ENCODE measurements at places on chromosomes 4 and X.

GRCh38 chrX:69362354-69362753 lies 141.8 kb upstream of the NALF2 start:
- DNase-seq: no peak

- DNase-seq: no peak
These were observed 152.5 kb upstream of the PJA1 start for GRCh38 chrX:69317721-69318120.

GRCh38 chrX:150897421-150898320 lies 797 bp downstream of the CD99L2 start:
- DNase-seq: peak; percentile 6

- DNase-seq: no peak
These were observed 33.2 kb downstream of the STAG2 start for GRCh38 chrX:123994730-123995129.

DNA sequence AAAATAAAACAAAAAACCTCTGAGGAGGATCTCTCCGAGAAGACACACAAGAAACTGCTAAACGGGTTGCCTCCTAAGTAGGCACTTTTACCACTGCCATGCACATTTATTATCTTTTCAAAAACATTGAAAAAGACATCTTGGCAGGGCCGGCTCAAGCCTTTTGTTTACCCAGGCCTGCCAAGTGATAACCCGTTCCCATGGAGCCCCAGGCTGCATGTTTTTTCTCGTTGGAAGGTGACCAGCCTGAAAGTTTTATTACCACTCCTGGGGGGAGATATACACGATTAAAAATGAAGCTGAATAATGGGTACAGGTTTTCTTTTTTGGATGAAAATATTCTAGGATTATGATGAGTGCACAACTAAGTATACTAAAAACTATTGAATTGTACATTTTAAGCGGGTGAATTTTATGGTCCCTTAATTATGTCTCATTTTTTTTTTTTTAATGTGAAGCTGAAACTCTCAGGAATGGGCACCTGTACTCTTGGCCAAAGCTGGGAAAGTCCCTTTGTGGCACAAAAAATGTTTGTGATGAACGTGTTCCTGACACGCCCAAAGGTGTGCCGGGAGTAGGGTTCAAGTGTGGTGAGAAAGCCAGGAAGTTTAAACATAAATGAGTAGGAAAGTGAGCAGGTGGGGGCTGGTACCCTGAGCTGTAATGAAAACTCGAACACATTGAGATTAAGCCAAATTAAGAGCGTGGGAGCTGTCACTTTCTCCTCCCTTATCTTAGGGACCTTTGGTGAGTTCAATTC lies 1.5 kb upstream of the MAP7D2 start:
- no peak for DNase-seq

GRCh38 chrX:107683124-107683895 lies 55.0 kb downstream of the PRPS1 start:
- no peak for DNase-seq

GRCh38 chr4:94507708-94508107 lies 56.0 kb downstream of the PDLIM5 start:
- DNase-seq: peak; percentile 91

GRCh38 chrX:108437349-108438109 lies 693 bp downstream of the COL4A6 start:
- DNase-seq: no peak

DNA sequence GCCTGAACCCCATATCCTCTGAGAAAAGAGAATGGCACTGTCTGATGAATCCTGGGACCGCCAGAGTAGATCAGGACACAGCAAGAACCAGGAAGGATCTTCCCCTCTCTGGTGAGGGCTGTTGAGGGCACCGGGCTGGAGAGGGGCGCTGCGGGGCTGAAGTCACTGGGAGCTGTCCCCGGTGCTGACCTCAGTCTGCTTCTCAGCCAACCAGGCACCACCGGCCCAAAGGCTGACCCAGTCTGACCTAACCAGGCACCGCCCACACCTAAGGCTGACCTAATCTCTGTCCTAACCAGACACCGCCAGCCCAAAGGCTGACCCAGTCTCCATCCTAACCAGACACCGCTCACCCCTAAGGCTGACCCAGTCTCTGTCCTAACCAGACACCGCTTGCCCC lies 82.8 kb downstream of the CPZ start:
- DNase-seq: no peak

- DNase-seq: no peak
These were observed 415.0 kb downstream of the CFAP47 start for GRCh38 chrX:36334572-36334971.

- DNase-seq: peak; percentile 53
These were observed 57.8 kb downstream of the KIAA0232 start for GRCh38 chr4:6840062-6840976.

All from astrocyte (in vitro differentiated cells and primary cell).